Fibroblast of skin of right biceps (primary cell): ENCODE measurements at places on chromosomes 5 and 9.
A peak's percentile ranks its signal among the peaks of the same experiment; 100 is the strongest.

- DNase-seq = no peak
Observed at GRCh38 chr5:135657536-135658305, 78.9 kb upstream of the CXCL14 start.

DNA sequence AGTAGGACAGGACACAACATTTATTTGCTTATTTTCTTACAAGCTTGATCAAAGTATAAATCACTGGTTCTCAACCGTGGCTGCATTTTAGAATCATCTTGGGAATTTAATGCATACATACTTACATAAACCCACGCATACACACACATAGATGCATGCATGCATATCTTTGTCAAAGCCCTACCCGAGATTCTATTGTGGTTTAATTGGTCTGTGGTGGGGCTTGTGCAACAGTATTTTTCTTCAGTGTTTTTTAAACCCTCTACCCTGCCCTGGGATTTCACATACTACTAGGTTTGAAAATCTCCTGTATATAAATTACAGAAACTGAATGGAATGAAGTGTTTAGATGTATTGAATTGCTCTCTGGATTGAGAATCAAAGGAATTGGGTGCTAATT, 1166.2 kb downstream of the MAT2B start:
- peak; percentile 28 for DNase-seq

GRCh38 chr9:747567-747966, 93.9 kb upstream of the DMRT1 start:
- DNase-seq = no peak

GRCh38 chr5:122745597-122745996, 29.3 kb upstream of the SNX2 start:
- DNase-seq = no peak

DNA sequence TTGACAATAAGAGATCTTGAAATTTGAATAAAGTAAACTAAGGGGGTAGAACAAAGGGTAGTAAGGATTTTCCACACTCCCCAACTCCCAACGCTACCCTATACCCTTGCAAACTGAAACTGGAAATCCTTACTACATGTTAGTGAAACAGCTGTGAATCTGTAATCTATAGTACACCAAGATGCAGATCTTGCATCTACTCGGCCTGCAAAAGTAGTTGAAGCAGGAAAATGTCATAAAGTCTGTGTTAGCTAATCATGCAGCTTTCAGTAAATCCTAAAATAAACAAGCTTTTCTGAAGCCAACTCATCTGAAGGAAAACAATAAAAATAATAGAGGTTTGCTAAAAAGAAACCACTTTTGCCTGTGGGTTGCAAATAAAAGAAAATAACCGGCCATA, 1242.0 kb upstream of the ACO1 start:
- no peak for DNase-seq

DNA sequence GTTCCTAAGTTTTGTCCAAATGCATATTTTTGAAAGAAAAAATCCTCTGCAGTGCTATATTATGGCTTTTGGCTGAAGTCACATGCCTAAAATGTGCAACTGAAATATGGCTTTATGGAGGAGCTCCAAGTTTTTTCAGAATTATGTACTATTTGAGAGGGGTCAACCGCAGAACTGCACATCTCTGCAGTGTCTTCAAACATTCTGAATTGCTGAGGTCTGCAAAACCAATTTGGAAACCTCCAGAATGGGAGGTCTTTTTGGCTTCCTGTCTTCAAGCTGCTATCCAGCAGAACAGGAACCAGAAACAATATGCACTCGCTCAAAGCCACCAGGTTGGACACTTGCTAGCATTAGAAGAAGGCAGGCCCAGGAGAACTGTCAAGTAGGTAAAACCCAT, 376.0 kb upstream of the PAPPA start:
- peak; percentile 43 for DNase-seq

DNA sequence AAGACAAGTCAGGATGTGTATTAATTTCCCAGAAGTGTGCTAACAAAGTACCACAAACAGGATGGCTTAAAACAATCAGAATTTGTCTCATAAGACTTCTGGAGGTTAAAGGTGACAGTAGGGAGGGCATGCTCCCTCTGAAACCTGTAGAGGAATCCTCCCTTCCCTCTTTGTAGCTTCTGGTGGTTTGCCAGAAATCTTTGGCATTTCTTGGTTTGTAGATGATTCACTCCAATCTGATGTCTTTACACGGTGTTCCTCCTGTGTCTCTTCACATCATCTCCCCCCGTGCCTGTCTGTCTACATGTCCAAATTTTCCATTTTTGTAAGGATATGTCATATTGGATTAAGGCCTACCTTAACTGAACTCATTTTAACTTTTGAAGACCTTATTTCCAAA, 471.5 kb downstream of the ZNF608 start:
- DNase-seq = peak; percentile 74

DNA sequence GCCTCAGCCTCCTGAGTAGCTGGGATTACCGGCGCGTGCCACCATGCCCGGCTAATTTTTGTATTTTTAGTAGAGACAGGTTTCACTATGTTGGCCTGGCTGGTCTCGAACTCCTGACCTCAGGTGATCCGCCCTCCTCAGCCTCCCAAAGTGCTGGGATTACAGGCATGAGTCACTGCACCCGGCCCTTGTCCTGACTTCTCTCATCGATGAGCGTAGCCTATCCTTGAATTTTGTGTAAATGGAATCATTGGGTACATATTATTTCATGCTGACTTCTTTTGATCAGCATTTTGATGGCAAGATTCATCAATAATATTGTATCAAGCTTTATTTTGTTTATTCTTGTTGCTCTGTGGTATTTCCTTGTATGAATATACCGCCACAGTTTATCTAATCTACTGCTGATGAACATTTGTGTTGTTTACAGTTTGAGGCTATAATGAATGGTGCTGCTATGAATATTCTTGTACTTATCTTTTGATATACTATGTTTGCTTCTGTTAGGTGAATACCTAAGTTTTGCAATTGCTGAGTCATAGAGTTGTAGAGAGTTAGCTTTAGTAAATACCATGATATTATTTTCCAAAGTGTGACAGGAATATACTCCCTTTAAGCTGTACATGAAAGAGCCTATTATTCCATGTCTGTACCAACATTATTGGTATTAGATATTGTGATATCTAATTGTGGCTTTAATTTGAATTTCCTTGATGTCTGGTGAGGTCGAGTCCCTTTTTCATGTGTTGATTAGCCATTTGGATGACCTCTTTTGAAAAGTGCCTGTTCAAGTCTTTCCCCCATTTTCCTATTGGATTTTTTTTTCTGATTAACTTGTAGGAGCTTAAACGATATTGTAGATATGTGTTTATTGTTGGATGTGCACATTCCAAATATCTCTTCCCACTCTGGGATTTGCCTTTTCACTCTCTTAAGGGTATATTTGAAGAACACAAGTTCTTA, 107.5 kb downstream of the RGS3 start:
- DNase-seq = no peak

DNA sequence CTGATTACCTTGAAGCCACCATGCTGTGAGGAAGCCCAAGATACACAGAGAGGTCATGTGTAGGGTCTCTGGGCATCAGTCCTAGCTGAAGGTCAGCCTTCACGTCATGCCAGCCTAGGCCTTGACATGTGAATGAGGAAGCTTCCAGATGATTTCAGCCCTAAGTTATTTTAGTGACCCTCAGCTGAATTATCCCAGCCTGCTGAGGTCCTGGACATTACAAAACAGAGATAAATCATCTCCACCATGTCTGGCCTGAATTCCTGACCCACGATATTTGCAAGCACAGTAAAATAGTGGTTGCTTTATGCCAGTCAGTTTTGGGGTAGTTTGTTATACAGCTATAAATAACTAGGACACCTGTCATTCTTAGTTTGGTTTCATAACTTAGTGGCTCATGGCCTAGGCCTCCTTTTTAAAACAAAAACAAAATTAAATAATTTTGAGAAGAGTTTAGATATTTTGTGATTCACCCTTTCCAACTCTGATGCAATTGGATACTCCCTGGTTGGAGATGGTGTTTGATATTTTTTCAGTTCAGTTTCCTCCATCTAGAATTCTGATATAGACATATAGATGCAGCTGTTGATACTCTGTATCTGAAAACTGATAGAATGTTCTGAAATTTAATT, 571.3 kb upstream of the CLINT1 start:
- no peak for DNase-seq

- DNase-seq = peak; percentile 99
Observed at GRCh38 chr5:83473346-83474160, 2.0 kb downstream of the VCAN start.

- DNase-seq = no peak
Observed at GRCh38 chr5:66737096-66737495, 140.9 kb downstream of the MAST4 start.

GRCh38 chr5:142655339-142656267, 30.3 kb downstream of the FGF1 start:
- DNase-seq = peak; percentile 70

GRCh38 chr5:97544678-97545077, 361.6 kb upstream of the RIOK2 start:
- DNase-seq = peak; percentile 5

GRCh38 chr5:178267876-178268275, 35.3 kb upstream of the PHYKPL start:
- DNase-seq = no peak

- DNase-seq = no peak
Observed at GRCh38 chr9:948497-948896, 28.0 kb upstream of the DMRT3 start.

DNA sequence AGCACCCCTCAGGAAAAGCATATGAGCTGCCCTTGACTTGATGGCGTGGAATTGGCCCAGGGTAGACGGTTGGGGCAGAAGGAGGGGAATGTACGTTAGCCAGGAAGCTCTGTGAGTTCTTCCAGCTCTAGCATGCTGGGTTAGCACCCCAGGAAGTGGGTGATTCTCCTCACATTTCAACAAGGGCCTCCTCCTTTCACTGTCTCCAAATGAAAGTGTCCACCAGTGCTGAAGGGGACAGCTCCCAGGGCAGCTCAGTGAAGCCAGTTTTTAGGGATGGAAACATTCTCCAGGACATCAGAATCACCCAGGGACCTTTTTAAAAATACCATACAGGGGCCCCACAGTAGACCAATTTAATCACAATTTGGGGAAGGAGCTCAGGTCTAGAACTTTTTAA, 17.2 kb upstream of the AFAP1L1 start:
- DNase-seq = peak; percentile 50

- DNase-seq = no peak
Observed at GRCh38 chr9:75845806-75846205, 44.7 kb upstream of the PCSK5 start.

DNA sequence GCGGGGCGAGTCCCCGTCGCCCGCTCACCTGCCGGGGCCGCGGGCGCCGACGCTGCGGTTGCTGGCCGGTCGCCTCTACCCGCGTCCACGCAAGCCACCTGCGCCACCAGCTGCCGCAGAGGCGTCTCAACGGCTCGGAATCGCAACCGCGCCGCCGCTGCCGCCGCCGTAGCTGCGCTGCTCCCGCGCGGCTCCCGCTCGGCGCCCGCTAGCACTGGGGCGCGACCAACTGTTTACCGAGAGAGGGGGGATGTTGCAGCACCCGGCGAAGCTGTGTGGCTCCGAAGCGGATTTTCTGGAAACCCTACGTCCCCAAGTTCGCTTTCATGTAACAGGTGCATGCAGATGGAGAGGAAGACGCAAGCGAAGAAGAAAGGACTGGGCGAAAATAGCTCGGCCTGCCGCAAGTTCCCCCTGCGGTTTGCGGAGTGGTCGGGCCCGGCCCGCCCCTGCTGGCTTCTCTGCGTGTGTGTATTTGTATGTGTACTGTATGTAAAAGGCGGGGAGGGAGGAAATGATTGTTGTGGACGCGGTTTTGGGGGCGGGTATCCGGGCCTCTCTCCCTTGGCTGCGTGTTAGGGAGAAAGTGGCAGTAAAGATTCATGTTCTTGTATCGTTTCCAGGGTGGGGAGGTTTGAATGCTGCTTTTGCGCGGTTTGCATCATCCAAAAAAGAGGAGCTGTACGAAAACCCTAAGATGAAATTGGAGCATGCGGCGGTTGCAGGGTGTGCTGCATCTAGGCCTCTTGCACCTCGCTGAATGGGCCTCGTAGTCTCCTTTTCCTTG, at the start of gene PSIP1:
PSIP1 (minus strand) TSS at position 182 of the 787 bp plus-strand sequence. CDS start 782 bp downstream, outside the sequence.
- DNase-seq = peak; percentile 87

DNA sequence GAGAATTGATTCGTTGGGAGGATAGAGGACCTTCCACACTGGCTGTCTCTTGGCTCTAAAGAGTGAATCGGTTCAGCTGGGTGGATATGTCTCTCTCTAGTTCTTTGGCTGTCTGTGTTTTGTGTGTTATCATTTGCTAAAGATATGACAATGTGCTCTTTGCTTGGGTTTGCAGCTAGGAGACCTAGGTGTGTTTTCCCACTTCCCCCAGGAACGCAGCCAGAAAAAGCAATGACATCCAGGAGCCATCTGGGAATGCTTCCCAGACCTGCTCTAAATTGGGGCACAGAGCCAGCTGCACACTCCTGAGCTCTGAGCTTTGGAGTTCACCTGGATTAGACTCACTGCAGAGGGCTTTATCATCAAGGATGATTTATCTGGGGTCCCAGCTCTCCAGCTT, 12.8 kb upstream of the PDZD2 start:
- no peak for DNase-seq

GRCh38 chr9:72271613-72272478, 93.2 kb downstream of the ZFAND5 start:
- DNase-seq = peak; percentile 47

- peak; percentile 43 for DNase-seq
Observed at GRCh38 chr5:24633715-24634325, 11.0 kb downstream of the CDH10 start.

- DNase-seq = no peak
Observed at GRCh38 chr9:114003351-114003750, 74.7 kb downstream of the AMBP start.

GRCh38 chr9:95463148-95464060, 53.4 kb downstream of the PTCH1 start:
- DNase-seq = no peak

DNA sequence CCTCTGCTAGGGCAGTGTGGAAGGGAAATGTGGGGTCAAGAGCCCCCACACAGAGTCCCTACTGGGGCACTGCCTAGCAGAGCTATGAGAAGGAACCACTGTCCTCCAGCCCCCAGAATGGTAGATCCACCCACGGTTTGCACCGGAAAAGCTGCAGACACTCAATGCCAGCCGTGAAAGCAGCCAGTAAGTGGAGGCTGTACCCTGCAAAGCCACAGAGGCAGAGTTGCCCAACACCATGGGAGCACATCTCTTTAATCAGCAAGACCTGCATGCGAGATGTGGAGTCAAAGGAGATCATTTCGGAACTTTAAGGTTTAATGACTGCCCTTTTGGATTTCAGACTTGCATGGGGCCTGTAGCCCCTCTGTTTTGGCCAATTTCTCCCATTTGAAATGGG, 52.2 kb downstream of the GKAP1 start:
- DNase-seq = no peak

DNA sequence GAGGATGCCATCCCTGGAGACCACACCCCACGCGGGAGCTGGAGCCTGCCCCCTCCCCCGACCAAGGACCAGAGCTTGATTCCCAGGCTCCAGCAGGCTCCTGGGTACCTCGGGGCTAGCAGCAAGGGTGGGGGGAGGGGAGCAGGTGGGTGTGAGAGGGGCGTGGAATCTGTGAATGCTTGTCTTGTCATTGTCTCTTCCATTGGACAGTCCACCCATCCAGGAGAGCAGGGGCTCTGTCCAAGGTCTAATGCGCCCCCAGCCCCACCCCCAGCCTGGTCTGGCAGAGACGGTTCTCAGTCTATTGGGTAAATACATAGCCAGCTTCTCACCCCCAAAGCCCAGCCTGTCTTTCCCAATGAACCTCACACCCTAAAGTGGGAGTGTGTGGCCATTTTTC, 22.8 kb downstream of the URM1 start:
- no peak for DNase-seq

GRCh38 chr5:124328201-124328600, 418.2 kb downstream of the ZNF608 start:
- no peak for DNase-seq

GRCh38 chr9:3903273-3903672, 377.5 kb upstream of the RFX3 start:
- no peak for DNase-seq
